ENCODE measurements at places on chromosomes 2 and 18.

DNA sequence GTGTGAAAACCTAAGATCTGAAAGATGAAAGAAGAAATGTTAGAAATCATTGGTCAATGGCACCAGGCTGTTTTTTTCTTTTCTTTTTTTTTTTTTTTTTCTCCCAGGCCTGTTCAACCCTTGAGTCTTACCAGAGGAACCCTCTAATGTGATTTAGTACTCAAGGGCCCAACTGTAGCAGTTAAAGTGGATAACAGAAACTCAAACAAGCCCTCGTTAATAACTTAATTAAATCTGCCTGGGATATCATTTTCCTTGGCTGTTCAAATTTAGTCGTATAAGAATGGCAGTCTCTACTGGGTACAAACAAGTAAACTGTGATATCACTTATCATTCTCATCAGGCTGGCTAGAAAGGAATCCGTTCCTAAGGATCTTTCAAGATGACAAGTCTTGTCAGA, 16.5 kb downstream of the ARL4C start:
- DNase-seq, result no peak

- DNase-seq, result no peak
These were observed 199.4 kb upstream of the REV1 start for GRCh38 chr2:99689145-99689742.

- no peak for DNase-seq
These were observed 978.5 kb upstream of the LRRTM1 start for GRCh38 chr2:81283081-81283480.

DNA sequence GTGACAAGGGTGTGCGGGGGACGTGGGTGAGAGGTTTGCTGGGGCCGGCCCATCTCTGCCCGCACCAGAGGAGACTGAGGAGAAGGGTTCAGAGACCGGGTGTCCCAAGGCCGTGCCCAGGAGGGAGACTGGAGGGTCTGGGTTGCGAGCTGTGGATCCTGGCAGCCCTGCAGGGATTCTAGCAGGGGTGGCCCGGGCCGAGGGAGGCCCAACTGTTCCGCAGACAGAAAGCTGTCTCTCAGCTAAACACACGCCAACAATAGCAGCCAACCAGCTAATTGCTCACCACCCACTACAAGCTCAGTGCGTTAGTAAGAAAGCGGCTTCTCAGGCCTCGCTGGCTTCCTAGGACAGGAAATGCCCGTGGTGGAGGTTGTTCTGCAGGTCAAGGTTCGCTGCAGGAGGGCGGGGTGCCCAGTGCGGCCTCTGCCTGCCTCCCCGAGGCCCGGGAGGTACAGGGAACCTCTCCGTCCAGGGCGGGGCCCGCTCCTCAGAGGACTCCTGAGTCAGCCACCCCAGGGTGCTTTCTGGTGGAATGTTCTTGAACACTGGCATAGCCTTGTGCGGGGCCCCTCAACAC, 282.0 kb upstream of the PXDN start:
- DNase-seq, result no peak

GRCh38 chr2:109120166-109120565, 8.8 kb upstream of the SH3RF3 start:
- no peak for DNase-seq

DNA sequence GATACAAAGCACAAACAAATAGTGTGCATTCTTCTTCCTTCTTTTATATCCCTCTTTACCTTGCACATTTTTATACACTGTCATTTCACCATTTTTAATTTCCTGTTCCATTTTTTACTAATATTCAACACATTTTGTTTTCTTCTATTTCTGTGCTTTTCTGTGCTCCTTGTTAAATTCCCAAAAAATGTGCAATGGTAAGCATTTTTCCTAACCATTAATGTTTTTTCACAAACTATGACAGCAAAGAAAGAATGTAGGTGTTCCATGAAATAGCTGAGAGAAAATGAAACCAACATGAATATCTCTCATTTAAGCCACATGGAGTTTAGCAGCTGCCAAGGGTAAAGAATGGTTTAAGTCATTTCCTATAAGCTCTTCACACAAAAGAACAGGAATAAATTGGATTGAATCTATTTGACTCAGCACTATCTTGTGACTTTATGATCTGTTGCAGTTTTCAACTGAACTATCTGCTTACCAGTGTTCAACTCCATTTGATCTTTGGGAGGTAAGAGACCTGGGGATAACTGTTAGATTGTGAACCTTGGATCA, 145.7 kb upstream of the CDH19 start:
- no peak for DNase-seq

GRCh38 chr2:3587432-3587831, 7.5 kb upstream of the COLEC11 start:
- DNase-seq, result no peak

DNA sequence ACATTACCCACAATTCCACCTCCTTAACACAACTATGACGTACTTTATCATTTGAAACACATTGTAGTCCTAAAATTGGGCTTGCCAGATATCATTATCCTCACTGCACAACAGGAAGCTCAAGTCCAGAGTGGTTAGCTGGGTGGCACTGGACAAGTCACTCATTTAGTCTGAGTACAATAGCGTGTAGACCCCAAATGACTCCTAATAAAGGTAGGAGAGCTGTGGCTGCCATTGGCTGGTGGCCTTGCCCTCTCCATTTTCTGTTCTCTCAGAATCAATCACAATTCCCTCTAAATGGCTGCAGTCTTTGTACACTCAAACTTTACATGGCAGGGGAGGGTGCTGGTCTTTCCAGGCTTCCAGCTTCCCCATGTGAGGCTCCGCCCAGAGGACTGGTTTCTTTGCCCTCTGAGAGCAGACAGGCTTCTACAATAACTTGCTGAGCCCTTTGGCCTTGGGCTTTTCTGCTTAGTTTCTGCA, 11.7 kb downstream of the PSTPIP2 start:
- DNase-seq, result no peak

DNA sequence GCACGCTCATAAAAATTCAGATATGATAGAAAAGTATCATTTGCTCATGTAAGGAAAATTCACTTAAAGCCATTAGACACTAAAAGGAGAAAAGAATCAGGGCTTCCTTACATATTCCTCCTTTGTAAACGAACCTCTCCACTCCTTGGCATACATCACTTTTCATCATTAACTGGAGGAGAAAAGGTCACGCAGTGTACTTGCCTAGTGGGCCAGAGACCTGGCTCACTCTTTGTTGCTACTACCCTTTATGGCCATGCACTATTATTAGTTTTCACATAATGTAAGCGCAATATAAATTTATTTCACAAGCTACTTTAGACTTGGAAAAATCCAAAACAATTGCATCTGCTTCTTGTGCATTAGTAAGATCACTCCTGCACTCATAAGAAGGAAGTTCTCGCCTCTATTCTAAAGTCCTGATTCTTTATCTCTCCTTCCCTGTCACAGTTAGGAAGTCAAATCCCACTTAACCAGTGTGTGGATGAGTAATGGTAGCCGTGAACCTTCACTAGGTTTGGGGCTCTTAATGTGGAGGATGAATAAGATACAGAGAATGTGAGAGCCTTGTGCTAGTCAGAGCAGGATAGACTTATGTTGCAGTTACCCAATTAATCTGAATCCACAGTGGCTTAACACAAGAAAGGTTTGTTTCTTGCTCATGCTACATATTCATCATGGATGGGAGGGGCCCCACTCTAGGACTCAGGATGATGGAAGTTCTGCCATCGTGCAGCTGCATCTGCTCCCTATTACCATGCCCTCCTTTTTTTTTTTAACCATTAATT, 115.0 kb upstream of the GLS start:
- no peak for DNase-seq

DNA sequence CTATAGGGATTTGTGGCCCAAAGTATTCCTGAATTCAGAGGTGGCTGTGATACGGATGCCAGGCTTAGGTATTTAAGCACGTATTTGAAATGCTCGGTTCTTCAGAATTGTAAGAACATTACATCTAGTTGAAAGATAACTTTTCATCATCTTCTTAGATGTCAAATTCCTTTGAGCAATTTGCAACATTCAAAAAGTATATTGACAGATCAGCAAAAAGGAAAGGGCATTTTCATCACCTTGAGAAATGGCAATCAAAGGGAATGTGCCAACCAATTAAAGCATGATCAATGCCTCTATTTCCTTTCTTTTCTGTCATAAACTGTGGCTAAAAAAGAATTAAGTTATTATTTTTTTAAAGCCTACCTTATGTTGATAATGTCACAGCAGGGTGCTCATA, 66.3 kb upstream of the LRRTM4 start:
- DNase-seq, result no peak

GRCh38 chr2:166314022-166314759, 61.6 kb downstream of the SCN9A start:
- DNase-seq, result no peak

GRCh38 chr2:128472789-128473174, 154.1 kb upstream of the HS6ST1 start:
- no peak for DNase-seq

DNA sequence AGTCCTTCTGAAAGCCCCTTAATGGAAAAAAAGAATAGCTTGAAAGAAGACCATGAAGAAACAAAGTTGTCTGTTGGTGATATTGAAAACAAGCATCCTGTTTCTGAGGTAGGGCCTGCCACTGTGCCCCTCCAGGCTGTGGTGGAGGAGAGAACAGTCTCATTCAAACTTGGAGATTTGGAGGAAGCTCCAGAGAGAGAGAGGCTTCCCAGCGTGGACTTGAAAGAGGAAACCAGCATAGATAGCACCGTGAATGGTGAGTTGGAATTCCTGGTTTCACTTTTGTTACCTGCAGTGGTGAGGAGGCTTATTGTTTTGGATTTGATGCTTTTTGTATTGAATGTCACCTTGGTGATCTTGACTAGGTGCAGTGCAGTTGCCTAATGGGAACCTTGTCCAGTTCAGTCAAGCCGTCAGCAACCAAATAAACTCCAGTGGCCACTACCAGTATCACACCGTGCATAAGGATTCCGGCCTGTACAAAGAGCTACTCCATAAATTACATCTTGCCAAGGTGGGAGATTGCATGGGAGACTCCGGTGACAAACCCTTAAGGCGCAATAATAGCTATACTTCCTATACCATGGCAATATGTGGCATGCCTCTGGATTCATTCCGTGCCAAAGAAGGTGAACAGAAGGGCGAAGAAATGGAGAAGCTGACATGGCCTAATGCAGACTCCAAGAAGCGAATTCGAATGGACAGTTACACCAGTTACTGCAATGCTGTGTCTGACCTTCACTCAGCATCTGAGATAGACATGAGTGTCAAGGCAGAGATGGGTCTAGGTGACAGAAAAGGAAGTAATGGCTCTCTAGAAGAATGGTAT, 13.3 kb downstream of the SLC20A1 start:
- no peak for DNase-seq

DNA sequence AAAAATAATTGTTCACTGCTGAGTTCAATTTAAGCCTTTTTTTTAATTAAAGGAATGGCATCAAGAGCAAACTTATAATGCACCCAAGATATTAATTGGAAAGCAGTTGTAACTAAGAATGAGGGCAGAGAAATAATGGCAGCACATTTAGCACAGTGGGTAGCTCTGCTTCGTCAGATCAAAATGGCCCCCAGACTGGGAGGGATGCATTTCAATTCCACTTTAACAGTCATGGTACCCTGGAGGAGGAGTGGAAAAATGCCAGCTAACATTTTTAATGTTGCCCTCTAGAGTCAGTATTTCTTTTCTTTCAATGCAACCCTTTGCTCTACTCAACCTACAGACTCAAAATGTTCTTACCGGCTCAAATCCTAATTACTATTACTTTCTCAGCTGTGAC, 504.8 kb upstream of the SETBP1 start:
- no peak for DNase-seq

DNA sequence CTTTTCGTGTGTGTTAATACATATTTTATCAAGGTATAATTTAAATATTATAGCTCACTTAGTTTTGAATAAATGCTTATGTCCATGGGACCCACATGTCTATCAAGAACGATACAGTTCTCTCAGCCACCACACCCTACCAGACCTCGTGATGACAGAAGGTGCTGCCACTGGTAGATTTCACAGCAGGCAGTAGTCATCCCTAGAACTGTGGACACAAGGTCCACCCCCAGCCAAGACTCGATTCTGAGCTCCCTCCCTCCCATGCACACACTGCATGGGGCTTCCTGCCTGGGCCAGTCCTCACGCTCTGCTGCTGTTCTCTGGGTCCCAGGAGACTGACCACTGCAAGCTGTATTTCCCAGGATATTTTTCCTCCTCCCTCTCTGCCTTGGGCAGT, 26.5 kb upstream of the CREB1 start:
- peak; percentile 37 for DNase-seq

DNA sequence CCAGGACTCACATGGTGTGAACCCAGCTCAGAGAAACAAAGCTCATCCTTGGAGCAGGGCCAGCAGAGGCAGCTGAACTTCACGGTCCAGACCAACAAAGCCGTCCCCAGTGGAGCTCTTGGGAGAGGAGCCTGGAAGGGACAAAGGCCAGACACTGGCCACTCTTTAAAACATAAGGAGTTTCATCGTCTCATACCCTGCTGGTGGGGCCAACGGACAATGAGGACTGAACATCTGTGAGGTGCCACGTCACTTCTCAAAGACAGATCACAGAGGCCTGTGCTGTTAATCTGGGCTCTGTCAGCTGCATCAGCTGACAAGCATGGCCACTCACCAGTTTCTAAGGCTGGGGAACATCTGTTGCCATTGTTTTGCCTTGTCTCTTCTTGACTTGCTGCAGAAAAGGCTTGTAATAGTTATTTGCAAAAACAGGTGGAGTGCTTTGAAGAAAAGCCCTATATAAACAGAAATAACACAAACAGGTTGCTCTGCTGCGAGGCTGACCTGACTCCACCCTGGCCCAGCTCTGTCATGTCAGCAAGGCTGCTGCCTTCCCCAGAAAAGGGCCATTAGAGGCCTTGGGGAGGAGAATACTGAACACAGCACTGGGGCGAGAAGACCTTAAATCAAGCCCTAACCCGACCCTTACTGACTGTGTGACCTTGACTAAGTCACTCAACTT, 68.1 kb upstream of the DAPL1 start:
- DNase-seq, result no peak

DNA sequence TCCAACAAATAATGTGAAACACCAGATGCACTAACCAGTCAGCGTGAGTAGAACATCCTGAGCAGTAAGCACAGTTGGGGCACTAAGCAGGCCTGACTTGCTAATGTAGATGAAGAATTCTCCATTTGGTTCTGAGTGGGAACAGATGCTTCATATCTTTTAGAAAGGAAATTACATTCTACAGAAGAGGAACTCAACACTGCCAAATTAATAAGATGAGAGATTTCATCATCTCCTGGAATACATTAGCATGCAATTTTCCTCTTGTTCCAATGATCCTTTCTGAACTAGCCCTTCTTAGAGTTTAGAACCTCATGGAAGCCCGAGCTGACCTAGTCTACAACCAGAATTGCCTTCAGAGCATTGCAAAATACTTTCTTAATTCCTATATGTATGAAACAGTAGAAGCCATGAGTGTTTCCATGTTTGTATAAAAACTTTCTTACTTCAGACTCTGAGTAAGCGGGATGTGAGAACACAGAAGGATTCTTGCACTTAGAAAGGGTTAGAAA, 34.8 kb downstream of the COL5A2 start:
- no peak for DNase-seq

- DNase-seq, result peak; percentile 27
These were observed 64.0 kb upstream of the CABLES1 start for GRCh38 chr18:23071285-23071684.

DNA sequence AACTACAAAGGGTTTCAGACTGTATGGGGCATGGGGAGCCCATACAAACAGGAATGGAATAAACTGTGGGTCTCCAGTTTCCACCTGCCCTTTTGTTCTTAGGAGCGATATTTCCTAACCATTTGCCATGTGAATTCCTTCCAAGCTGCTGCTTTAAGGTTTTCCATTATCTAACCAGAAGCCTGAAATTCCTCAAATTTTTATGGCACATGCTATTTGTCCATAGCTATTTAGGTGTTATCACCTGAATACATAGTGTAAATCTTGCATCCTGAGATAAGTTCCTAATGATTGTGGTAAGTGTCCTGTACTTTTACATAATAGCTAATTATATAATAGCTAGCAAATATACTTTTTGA, 17.4 kb upstream of the PAIP2B start:
- no peak for DNase-seq
